ENCODE measurements at places on chromosomes 1 and 21. TPM values are rescaled to one million over a fixed set of nuclear protein-coding genes. Genes with fewer than 3 reads are reported as not detected.

Gene ACOT11
- total RNA-seq = 0.72 TPM

Gene HCRTR1
- not detected for total RNA-seq

- no peak overlapping the region for H3K27ac ChIP-seq
- H3K4me1 ChIP-seq = peaks cover 6% of the 10 kb centered on the region
- H3K27me3 ChIP-seq = no peaks in the 10 kb centered on the region
Observed at GRCh38 chr1:116847688-116848531, 61.8 kb upstream of the PTGFRN start.

GRCh38 chr1:210792250-210793102, 341.5 kb downstream of the KCNH1 start:
- H3K27ac ChIP-seq = no peak overlapping the region
- H3K4me3 ChIP-seq = no peak overlapping the region
- H3K4me1 ChIP-seq = no peaks in the 10 kb centered on the region
- no peaks in the 10 kb centered on the region for H3K27me3 ChIP-seq

GRCh38 chr1:239212811-239213220, 173.6 kb upstream of the CHRM3 start:
- no peaks in the 10 kb centered on the region for H3K27me3 ChIP-seq
- H3K36me3 ChIP-seq = no peaks in the 10 kb centered on the region
- DNase-seq = no peak
- H3K4me1 ChIP-seq = no peaks in the 10 kb centered on the region

Data from GM12878 (cell line).